ENCODE measurements at places on chromosomes 5 and 9.
A peak's percentile ranks its signal among the peaks of the same experiment; 100 is the strongest.

- no peak for DNase-seq
Measured at GRCh38 chr9:3773362-3774060, 247.7 kb upstream of the RFX3 start.

- DNase-seq = no peak
Measured at GRCh38 chr5:37568893-37569292, 189.8 kb downstream of the WDR70 start.

DNA sequence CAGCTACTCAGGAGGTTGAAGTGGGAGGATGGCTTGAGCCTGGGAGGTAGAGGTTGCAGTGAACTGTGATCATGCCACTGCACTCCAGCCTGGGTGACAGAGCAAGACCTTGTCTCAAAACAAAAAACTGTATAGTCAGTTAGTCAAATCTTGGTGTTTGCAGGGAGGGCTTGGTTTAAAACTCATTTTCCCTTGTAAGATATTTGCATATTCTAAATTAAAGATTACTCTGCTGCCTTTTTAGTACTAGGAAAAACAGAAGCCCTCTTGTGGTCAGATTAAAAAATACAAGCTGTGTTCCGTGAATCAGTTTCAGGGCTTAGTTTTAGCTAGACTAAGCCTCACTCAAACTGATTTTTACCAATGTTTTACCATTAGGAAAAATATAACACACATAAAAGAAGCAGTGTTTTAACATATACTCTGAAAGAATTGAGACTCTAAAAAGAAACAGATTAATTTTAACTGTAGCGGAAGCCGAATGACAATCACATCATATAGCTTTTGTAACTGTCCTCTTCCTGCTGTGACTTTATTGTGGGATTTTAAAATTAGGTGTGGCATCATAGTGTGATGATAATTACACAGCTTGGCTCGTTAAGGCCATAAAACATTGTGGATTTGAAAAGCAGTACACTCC, 84.9 kb upstream of the BASP1 start:
- no peak for DNase-seq

- no peak for DNase-seq
Measured at GRCh38 chr9:101437806-101438232, 2.2 kb upstream of the ALDOB start.

GRCh38 chr5:81245871-81246235, 12.7 kb downstream of the CKMT2 start:
- DNase-seq = no peak

- DNase-seq = no peak
Measured at GRCh38 chr9:89020754-89021153, 29.5 kb downstream of the S1PR3 start.

- DNase-seq = no peak
Measured at GRCh38 chr9:818958-819357, 22.5 kb upstream of the DMRT1 start.

DNA sequence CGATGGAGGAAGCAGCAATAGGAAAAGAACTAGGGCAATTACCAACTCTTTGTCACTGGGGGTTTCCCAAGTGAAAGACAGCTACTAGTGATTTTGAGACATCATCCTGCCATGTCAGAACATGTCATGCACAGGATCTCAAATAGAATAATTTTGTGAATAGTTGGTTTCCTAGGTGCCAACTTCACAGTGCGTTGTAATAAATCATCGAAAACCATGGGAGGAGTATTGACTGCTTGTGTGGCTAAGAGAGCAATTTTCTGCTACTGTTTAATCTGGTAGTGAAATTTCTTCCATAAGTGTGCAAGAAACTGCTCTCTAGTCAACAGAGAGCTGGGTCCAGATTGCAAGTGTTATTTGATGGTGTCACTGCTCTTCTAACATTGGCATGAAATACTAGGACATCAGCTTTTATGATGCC, 168.6 kb downstream of the NNT start:
- no peak for DNase-seq

GRCh38 chr9:69121155-69122081, 52.7 kb upstream of the TJP2 start:
- peak; percentile 55 for DNase-seq

DNA sequence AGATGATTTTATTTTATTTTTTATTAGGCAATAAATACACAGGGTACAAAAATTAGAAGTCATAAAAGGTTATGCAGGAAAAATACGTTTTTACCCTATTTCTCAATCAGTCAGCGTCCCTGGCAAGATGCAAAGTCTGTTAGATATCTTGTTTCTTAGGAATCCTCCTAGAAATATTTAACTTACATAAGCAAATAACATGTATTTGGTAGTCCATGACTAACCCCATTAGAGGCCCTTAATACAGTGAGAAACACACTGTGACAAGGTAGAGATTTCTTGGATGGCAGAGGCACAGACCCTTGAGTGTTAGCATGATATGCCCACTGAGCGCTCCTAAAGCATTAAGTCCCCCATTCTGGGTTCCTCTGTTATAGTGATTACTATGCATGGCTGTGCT, 121.2 kb upstream of the ADAMTSL1 start:
- DNase-seq = no peak

DNA sequence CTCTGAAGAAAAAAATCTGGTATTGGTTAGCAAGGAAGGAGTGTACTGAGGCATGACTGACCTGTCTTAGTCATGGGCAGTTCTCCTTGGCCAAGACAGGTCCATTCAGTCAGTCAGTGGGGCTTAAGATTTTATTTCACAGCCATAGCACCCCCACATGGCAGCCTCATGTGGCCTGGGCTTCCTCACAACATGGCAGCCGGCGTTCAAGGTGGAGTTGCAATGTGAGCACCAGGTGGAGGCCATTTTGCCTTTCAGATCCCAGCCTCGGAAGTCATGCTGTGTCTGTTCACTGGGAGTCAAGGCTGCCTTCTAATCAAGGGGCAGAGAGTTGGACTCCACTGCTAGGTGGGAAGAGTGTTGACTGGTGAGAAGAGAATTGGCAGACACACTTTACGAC, 10.3 kb upstream of the CARD19 start:
- no peak for DNase-seq

DNA sequence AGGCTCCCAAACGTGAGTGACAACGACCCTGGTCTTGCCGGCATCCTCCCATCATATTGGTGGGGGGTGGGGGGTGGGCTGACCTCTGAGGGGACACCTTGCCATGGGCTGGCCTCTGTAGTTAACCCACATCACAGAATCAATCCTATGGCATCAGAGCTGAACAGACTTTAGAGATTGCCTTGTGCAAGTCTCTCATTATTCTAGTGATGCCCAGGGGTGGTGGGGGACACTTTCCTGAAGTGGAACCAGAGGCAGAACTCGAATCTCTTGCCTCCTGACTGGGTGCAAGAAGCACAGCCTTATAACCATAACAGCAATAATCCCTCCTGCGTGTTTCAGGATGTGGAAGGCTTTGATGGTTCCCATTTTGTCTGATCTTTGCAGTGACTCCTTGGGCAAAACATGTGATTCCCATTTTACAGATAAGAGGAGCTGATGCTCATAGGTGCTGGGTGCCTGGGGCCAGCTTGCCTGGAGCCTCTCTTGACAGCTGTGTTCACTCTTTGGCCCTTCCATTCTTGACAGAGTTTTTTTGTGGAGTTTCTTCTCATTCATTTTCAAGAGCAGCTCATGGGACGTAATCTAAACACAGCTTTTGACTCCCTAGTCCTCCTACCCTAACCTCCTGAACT, 18.6 kb upstream of the PITX1 start:
- no peak for DNase-seq

DNA sequence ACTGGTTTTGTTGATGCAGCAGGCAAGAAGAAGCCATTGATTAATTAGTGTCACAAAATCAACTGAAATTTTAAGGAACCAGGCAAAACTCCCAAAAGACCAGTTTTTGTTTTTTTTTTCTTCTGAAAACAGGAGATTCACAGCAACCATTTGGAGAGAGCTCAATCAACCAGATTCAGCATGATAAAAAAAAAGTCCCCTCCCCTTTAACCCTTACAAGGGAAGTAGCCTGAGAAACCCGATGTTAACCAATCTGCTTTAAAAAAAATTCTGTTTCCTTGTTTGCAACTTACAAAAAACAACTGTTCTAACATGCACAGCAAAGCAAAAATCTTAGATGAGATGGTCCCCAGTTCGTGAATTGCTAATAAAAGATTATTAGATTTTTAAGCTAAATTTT, 59.7 kb downstream of the HMHB1 start:
- DNase-seq = no peak

GRCh38 chr5:95667061-95667618, 15.7 kb downstream of the SPATA9 start:
- no peak for DNase-seq

Measured in nucleus accumbens (tissue), 56 donors.